ENCODE measurements at places on chromosomes 13 and 19.

- no peak for DNase-seq
Measured at GRCh38 chr19:4587527-4587926, 28.0 kb upstream of the SEMA6B start.

DNA sequence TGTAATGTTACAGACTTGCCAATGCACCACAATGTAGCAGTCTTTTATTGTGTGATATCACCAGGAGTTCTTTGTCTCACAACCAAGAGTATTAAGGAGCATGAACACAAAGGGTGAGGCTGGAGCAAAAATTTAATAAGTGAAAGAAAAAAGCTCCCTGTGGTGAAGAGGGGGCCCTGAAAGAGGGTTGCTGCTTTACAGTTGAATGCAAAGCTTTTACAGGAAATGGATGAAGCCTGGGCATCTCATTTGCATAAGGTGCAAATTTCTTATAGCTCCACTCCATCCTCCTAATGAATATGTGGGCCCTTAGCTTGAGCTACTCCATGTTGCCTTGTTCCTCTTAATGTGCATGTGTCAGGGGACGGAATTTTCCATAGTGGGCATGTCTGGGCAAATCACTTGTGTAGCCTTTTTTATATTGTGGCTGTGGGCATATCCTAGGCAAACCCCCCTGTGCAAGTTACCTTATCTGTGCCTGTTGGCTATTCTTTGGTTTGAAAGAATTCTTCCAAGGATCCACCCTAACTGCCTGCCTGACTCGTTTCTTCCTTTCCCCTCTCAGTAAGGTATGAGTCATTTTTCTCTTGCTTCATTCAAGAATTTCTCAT lies 45.3 kb upstream of the TRPC4 start:
- DNase-seq: no peak

DNA sequence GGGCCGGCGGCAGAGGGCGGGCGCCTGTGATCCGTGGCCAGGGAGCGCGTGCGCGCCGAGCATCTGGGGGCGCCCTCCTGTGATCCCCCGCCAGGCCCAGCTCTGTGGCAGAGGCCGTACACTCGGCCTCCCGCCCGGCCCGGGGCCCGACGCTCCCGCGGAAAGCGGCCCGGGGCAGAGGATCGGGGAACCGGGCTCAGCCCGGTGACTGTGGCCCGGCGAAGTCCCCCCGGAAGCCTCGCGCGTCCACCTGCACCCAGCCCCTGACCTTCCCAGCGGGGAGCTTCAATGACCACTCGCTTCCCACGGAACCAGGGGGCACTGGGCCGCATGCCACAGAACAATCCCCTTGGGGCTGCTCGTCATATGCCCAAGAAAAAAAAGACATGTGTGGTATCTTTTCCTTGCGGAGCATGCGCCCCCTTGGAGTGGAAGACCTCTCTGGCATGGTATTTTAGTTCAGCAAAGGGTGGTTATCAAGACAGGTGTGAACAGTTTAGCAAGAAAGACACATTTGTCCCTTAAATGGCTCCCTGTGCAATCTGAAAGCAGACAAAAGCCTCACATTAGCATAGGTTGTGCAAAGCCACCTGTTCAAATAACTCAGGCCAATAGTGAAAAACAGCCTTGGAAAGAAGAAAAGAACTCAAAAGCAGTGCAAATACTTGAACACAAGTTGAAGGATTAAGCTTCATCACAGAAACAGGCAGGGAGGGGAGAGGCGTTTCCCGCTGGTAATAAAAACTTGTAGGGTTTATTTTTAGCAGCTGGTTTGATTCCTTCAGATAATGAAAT lies 290.9 kb upstream of the SOX21 start:
- DNase-seq: no peak

DNA sequence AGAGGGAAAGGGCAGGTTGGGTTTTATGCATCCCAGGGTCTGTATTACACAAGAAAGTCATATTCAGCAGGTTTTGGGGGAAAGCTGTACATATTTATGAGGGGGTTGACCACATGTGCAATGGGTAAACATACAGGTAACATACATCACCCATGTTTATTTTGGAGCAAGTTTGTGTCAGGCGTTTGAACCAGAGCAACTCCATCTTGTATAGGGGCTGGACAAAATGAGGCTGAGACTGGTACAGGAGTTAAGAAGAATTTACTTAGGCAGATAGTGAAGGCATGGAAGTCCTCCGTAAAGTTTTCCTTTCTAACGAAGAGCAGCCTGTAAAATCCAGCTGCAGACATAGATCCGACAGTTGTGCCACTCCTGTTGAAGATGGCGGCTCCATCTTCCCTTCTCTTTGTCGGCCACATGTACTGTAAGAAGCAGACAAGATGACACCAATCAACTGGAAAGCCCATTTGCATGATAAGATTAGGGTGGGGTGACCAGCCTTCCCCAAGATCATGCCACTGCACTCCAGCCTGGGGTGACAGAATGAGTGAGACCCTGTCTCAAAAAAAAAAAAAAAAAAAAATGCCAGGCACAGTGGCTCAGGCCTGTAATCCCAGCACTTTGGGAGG lies 4.7 kb upstream of the NUDT19 start:
- no peak for DNase-seq

DNA sequence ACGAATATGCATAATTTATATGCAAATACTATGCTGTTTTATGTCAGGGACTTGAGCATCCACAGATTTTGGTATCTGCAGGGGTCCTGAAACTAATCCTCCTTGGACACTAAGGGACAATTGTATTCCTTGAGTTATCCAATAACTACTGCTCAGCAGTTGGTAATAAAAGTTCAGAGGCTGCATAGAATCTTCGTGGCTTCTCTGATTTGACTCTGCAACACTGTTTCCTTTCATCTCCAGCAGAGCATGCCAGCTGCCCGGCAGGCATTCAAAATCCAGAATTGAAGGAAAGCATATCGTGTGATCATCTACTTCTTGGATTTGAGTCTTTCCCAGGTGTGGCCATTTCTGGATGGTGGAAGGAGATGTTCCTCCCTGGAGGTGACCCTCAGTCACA lies 64.5 kb upstream of the MRI1 start:
- no peak for DNase-seq

GRCh38 chr13:43784496-43784895 lies 2.3 kb downstream of the ENOX1 start:
- no peak for DNase-seq

- DNase-seq: no peak
Measured at GRCh38 chr13:68597641-68598040, 1367.5 kb upstream of the PCDH9 start.

DNA sequence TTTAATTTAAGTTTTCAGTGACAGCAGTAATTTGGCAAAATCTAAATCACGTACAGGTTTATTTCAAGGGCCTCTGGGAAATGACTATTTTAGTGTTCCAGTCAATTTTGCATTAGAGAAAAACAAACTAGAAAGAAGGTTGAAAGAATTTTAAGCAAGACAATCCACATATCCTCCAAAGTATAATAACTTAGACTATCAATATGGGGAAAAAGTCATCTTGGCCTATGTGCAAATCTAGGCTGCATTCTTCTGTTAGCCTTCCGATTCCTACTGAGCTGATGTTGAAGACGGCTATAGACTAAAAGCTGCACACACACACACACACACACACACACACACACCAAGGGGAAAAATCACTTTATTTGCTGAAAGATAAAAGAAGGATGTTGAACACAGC lies 81.3 kb downstream of the SLITRK6 start:
- DNase-seq: no peak

DNA sequence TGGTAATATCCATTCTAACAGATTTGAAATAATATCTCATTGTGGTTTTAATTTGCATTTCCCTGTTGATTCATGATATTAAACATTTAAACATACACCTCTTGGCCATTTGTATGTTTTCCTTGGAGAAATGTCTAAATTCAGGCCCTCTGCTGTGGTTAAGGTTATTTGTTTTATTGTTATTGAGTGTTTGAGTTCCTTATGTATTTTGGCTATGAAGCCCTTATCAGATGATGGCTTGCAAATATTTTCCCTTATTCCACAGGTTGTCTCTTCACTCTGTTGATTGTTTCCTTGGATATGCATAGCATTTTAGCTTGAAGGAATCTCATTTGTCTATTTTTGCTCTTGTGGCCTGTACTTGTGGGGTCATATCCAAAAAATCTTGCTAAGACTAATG lies 303.6 kb downstream of the GPC5 start:
- no peak for DNase-seq

- DNase-seq: no peak
Measured at GRCh38 chr19:741506-742131, 9.3 kb upstream of the MISP start.

- no peak for DNase-seq
Measured at GRCh38 chr13:39210961-39211534, 172.8 kb downstream of the NHLRC3 start.

Data from stimulated activated CD8-positive, alpha-beta memory T cell treated with anti-CD3 and anti-CD28 coated beads, Interleukin-7, amount 100 ng/mL, for 1 hour (primary cell).